ENCODE measurements at places on chromosomes 6 and 20. TPM values are rescaled to one million over a fixed set of nuclear protein-coding genes. Genes with fewer than 3 reads are reported as not detected.

The ADGB gene
- not detected for total RNA-seq

The CCDC170 gene
- 1.6 TPM for total RNA-seq

The SALL4 gene
- 0.25 TPM for total RNA-seq

The CGAS gene
- 7.4 TPM for total RNA-seq

The ABHD16B gene
- not detected for total RNA-seq

The DLL1 gene
- 1.3 TPM for total RNA-seq

The COL9A1 gene
- total RNA-seq = not detected

The TMEM151B gene
- not detected for total RNA-seq

The ZBTB46 gene
- total RNA-seq = 16.7 TPM

The GRIK2 gene
- 0.25 TPM for total RNA-seq

The SLC29A1 gene
- 11.4 TPM for total RNA-seq

The PNLDC1 gene
- total RNA-seq = not detected

The KCNQ5 gene
- 1.00 TPM for total RNA-seq

The KPNA5 gene
- total RNA-seq = 12.4 TPM

The MAP7 gene
- 1.4 TPM for total RNA-seq

The DSN1 gene
- total RNA-seq = 14.5 TPM

The POM121L2 gene
- total RNA-seq = not detected

The CST2 gene
- total RNA-seq = not detected

The C6orf58 gene
- not detected for total RNA-seq
